ENCODE measurements at places on chromosomes 2 and 18.

DNA sequence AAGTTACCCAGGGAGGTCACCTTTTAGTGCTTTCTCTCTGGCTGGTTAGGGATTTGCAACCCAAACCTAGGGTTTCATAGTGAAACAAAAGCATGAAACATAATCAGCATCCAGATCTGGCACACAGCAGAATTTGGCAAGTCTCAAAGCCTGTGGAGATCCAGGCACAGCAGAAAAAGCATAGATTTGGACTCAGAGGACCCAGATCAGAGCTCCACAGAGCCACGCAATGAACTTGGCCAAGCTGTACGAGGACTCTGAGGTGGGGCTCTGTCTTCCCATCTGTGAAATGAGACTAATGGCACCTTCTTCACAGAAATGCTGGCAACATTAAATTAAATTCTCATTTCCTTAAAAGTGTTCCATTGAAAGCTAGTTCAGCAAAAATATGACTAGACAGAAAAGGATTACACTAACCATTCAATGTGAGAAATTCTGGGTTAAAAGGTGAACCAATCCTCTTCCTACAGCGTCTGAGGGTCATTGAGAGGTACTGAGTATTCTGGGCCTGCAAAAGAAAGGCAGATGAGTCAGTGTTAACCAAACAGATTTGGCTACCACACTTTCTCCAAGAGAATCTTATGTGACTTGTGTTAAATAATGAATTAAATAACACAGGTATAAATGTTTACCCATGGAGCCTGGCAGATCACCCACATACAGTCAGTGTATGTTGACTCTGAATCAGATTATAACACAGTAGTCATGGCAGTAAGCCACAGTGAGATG is 266.3 kb downstream of the MREG start:
- DNase-seq: no peak

DNA sequence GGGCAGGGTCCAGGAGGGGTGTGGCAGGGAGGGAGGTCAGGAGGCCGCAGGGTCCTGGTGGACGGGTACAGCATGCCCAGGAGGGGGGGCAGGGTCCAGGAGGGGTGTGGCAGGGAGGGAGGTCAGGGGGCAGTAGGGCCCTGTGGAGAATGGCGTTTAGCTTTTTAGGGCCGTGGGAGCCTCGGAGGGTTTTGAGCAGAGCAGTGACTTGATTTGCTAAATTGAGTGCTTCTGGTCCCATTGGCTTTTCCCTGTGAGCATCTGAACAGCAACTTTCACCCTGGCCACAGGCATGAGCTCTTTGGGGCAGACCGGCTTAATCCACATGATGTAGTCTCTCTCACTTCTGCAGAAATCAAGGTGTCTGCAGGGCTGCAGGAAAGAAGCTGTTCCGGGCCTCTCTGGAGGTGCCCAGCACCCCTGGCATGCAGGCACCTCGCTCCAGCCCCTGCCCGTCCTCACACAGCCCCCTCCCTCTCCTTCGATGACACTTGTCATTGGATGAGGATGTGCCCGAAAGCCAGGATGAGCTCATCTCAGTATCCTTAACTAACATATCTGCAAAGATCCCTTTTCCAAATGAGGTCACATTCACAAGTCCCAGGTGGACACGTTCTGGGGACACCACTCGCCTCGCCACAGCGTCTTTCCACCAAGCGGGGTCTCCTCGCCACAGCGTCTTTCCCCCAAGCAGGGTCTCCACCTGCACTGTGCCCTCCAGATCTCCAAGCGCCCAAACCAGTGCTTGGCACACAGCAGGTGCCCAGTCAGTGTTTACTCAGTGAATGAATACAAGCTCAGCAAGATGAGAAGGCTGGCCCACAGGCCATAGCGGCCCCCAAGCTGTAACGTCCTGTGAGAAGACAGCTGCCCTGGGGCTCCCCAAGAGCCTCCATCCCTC is 94.0 kb downstream of the NDUFA10 start:
- no peak for DNase-seq

- DNase-seq: no peak
Observed at GRCh38 chr2:62217421-62217820, 21.5 kb downstream of the B3GNT2 start.

DNA sequence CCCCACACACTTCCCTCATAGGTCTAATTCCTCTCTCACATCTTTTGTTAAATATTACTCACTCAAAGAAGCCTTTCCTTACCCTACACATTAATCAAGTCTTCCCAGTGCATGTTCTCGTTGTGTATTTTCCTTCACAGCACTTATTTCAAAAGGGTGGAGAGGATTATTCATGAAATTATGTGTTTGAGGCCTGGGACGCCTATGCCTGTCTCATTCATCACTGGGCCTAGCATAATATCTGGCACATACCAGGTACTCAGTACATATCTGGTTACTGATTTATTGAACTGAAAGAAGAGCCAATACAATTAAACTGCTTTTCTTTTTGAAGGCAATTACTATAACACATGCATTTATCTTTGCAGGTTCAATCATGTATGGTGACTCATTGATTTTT is 15.1 kb upstream of the MALL start:
- DNase-seq: no peak

GRCh38 chr18:7584646-7585275 is 17.6 kb downstream of the PTPRM start:
- DNase-seq: no peak

- DNase-seq: peak; percentile 59
Observed at GRCh38 chr2:151289972-151290866, 751 bp upstream of the NMI start.

DNA sequence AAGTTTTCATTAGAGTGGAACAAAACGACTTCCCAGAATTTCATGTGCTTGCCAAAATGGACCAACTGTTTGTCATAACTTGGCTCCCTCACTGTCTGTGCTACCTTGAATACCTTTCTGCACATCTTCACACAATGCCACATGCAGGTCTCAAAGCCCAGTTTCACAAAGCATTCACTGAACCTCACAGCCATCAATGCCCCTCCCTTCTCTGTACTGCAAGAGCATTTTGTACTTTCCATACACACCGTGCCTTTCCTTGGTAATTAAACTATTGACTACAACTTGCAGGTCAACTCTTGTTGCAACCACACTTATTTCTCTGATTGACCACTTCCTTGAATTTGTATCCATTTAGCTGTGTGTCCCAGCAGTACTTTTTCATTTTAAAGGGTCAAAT is 50.5 kb downstream of the PAX3 start:
- no peak for DNase-seq

- peak; percentile 51 for DNase-seq
Observed at GRCh38 chr2:47249157-47249900, 94.2 kb upstream of the STPG4 start.

GRCh38 chr2:239399921-239400595 is 762 bp downstream of the HDAC4 start:
- DNase-seq: peak; percentile 47

- DNase-seq: peak; percentile 17
Observed at GRCh38 chr2:54895730-54896129, 154.5 kb downstream of the RTN4 start.

- DNase-seq: no peak
Observed at GRCh38 chr18:2908946-2909335, 62.1 kb downstream of the EMILIN2 start.
